Fibroblast of skin of left biceps (primary cell): ENCODE measurements at places on chromosomes 4 and X.

GRCh38 chr4:156774422-156774821, 197.2 kb downstream of the PDGFC start:
- DNase-seq, result no peak

- DNase-seq, result no peak
These were observed 575 bp downstream of the MAP7D2 start for GRCh38 chrX:20116087-20116576.

DNA sequence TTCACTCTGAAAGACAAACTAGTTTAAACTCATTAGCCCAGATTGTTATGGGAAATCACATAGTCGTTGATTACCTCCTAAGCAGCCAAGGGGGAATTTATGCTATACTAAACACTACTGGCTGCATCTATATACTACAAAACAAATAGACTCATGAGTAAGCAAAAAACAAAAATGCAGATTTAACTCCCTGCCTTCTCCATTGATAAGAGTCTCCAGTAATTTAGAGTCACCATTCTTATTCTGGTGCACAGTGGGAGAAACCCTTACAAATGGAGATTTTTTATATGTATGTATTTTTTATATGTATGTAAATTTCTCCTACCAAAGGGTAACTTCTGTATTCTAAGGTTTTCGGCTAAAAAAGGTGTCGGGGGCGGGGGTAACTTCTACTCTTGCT, 126.6 kb downstream of the PLS3 start:
- DNase-seq, result no peak

GRCh38 chrX:153728095-153728494, 3.4 kb downstream of the ABCD1 start:
- DNase-seq, result no peak

GRCh38 chr4:165293927-165294649, 33.4 kb upstream of the MSMO1 start:
- no peak for DNase-seq

DNA sequence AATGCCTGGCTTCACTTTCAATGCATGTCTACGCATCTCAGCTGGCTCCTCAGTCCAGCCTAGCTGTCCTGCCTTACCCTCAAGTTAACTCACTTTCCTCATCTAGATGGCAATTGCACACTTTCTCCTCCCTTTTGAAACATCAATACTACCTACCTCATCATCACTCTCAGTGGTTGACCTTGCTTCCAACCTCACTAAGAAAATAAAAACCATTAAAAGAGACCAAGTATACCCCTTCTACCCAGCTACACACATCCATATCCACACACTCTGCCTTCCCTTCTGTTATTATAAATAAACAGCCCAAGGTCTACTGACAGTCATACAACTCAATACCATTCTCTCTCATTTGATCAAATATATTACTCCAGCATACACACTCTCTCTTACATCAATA, 21.5 kb downstream of the SLC10A7 start:
- no peak for DNase-seq

- no peak for DNase-seq
These were observed 12.3 kb upstream of the CHIC2 start for GRCh38 chr4:54076673-54077072.

GRCh38 chrX:132614297-132614696, 125.5 kb upstream of the MBNL3 start:
- no peak for DNase-seq

GRCh38 chr4:142547974-142548373, 298.1 kb downstream of the INPP4B start:
- DNase-seq, result no peak

- DNase-seq, result no peak
These were observed 28.6 kb upstream of the CLDN34 start for GRCh38 chrX:9938516-9938915.

DNA sequence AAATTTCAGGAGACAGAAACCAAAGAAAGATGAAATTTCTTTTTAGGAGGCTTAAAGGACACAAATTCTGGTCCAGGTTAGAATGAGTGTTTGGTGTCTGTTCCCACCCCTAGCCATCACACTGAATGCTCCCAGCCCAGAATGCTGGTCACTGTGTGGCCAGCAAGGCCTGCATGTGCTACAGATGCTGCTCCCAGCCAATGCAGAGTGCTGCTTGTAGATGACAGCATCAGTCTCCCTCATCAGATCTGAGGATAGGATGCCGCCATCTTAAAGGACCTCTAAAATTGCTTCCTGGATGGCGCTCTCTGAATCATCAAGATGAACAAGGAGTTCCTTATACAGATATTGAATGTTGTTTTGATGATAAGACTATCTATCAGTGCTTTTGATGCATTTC, 17.9 kb upstream of the UBA6 start:
- DNase-seq, result no peak

- no peak for DNase-seq
These were observed 23.7 kb downstream of the NEUROG2 start for GRCh38 chr4:112492321-112492720.

GRCh38 chr4:25343671-25344070, 31.1 kb downstream of the ZCCHC4 start:
- no peak for DNase-seq

DNA sequence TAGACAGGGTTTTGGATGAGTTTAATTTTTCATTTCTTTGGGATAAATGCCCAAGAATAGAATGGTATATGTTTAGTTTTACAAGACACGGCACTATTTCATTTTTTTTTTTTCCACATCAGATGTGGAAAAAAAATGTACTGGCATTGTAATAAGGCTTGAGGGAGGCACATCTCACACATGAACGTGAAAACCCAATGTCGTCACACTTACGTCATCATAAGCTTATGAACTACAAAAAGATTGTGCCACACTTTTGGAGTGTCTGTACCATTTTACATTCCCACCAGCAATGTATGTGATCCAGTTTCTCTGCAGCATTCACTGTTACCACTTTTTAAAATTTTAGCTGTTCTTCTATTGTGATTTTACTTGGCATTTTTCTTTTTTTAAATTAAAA, 74.2 kb downstream of the TAF1 start:
- no peak for DNase-seq

- DNase-seq, result no peak
These were observed 93.7 kb upstream of the DHRSX start for GRCh38 chrX:2594491-2594890.

DNA sequence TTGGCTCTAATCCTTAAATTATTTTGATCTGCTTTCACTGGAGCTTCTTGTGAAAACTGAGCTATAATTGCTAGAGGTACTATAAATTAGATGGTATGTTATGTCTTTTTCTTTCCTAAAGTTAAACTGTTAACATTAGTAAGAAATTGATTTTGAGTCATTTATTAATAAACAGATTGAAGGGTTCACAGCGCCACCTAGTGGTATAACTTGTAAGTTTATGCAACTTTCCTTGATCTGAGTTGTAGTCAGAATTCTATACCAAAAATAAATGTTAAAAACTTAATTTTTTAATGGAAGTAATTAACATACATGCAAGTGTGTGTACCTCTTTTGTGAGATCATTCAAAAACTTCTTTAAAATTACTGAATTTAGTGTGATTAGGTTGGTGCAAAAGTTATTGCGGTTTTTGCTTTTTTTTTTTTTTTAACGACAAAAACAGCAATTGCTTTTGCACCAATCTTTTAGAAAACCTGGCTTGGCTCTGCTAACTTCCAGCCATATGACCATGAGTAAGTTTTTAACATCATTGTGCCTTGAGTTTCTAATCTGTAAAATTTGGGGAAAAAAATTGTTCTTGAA, 151.5 kb downstream of the CENPC start:
- peak; percentile 2 for DNase-seq

- DNase-seq, result no peak
These were observed 53.4 kb downstream of the LDB2 start for GRCh38 chr4:16844816-16845586.

DNA sequence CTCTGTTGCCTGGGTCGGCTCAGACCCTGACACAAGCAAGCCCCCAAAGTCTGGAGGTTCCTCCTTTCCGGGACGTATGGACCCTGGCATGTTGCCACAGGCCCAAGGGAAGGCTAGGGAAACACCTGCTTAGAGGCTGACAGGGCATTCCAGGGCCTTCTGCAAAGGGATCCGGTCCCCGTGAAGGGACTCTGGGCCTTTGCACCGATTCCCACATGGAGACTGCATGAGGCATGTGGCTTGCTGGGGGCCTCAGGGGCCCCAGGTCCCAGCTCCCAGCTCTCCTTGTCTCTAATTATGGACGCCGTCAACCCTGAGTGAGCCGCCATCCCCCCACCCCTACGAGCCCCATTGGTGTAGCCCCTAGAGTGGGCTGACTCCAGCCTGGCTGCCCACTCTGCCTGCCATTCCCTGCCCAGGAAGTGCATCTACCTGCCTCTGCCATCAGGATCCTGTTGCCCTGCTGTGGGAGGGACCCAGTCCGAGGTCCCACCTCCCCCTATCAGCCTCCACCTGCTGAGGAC, 4.2 kb upstream of the RGS12 start:
- no peak for DNase-seq

- DNase-seq, result no peak
These were observed 55.9 kb downstream of the MXRA5 start for GRCh38 chrX:3290561-3290960.
